ENCODE measurements at places on chromosomes 13 and 19. TPM values are rescaled to one million over a fixed set of nuclear protein-coding genes. Genes with fewer than 3 reads are reported as not detected.

GRCh38 chr19:34220472-34221063, 33.8 kb upstream of the GARRE1 start:
- no peak overlapping the region for H3K27ac ChIP-seq
- H3K27me3 ChIP-seq, result no peaks in the 10 kb centered on the region
- peak; percentile 81 for DNase-seq
- H3K4me3 ChIP-seq, result no peak overlapping the region
- peaks cover 69% of the 10 kb centered on the region for H3K36me3 ChIP-seq
- peaks cover 59% of the 10 kb centered on the region for H3K4me1 ChIP-seq

RFPL4A gene
- total RNA-seq, result not detected

DNA sequence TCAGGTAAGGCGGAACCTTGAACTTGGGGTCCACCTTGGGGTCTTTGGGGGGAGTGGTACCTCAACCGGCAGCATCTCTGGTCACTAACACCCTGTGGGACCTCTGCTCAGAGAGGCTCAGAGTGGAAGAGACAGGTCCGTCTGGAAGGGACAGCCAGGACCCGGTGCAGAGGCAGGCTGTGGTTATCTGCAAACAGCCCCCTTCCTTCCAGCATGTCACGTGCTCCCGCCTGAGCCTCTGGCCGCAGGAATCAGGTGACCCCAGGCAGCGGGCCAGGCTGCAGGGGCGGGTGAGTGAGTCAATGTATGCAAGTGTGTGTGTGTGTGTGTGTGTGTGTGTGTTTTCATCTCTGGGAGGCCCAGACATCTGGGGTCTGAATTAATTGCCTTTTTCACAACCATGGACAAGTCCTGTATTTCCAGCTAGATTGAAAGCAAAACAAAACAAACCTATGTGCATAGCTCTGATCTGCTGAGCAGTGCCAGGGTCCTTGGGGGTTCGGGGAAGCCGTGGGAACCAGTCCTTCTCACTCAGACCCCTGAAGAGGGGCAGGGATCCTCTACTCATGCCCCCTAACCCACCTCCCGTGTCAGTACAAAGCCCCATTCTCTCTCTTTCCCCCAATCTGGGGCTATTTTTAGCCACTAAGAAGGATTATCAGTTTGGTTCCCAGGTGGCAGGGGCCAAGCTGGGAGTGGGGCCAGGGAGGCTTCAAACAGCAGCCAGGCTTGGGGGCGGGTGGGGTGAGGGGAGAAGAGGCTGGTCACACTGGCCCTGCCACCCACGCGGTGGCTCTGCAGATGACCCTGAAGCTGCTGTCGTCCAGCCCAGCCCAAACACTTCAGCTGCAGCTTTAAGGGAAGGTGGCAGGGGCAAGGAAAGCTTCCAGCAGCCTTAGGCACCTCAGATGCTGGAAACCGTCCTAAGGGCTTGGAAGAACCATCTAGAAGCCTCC, 31.4 kb downstream of the CERS4 start:
- peak overlapping the region; percentile 16 for H3K27ac ChIP-seq
- peaks cover 23% of the 10 kb centered on the region for H3K36me3 ChIP-seq
- DNase-seq, result peak; percentile 75
- H3K4me3 ChIP-seq, result no peak overlapping the region
- peaks cover 14% of the 10 kb centered on the region for H3K4me1 ChIP-seq

DNA sequence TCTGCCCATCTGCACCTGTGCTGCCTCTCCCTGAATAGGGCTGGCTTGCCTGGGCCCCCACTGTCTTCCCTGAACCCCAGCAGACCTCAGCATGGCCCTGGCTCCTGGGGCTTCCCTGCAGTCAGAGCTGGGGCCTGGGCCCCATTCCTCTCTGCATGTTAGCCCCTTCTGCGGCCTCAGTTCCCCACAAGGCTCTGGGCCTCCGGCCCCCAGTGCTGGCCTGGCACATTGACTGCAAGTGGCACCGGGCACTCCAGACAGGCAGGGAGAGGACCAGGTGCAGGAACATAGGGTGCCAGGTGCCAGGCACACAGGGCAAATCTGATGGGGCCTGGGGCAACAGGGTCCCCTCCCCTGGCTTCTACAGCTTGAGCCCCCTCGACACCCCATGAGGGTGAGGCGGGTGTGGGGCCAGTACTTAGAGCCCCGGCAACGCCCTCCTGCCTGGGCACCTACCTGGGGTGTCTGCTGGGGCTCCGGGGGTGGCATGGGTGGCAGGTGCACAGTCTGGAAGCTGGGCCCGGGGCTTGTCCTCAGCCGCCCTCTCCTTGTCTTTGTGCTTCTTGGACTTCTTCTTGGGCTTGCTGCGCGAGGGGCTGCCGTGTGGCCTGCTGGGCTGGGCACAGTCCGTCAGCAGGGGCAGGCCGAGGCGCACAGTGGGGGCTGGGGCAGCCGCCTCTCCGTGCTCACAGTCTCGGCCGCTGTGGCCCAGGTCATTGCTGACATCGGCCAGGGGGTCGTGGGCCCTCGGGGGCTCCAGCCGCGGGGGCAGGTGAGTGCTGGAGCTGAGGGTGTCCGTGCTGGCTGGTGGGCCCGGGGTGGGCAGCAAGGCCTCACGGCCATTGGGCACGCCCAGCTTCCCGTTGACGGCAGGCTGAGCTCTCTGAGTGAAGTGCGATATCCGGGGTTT, 12.3 kb upstream of the ISYNA1 start:
- peak overlapping the region; percentile 51 for H3K27ac ChIP-seq
- DNase-seq, result no peak
- no peak overlapping the region for H3K4me3 ChIP-seq
- peaks cover 18% of the 10 kb centered on the region for H3K36me3 ChIP-seq
- H3K4me1 ChIP-seq, result no peaks in the 10 kb centered on the region
- H3K27me3 ChIP-seq, result no peaks in the 10 kb centered on the region

SPACA7 gene
- not detected for total RNA-seq

KASH5 gene
- total RNA-seq, result 1.2 TPM

USHBP1 gene
- not detected for total RNA-seq

DNA sequence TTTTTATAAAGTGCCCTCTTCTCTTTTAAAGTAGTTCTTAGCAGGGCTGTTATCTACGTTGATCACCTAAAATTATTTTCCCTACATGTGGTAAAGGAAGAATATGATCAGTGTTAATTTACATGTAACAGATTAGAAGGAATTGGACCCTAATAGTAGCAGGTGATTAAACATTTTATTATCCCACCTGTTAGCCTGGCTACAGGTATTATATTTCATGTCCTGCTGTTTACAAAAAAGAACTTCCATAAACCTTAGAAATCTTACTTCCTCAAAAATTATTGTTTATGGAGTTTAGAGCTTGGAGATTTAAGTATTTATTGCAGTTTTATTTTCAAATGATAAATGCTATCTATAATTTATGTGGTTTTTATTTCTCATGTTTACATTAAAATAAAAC, 1226.7 kb downstream of the UQCRFS1 start:
- no peak overlapping the region for H3K4me3 ChIP-seq
- no peak overlapping the region for H3K27ac ChIP-seq
- no peaks in the 10 kb centered on the region for H3K36me3 ChIP-seq
- no peaks in the 10 kb centered on the region for H3K4me1 ChIP-seq
- no peak for DNase-seq

GRCh38 chr13:96904232-96904631, 90.0 kb downstream of the OXGR1 start:
- H3K4me3 ChIP-seq, result no peak overlapping the region
- DNase-seq, result no peak
- H3K4me1 ChIP-seq, result no peaks in the 10 kb centered on the region

UBE2L5 gene
- not detected for total RNA-seq

DNA sequence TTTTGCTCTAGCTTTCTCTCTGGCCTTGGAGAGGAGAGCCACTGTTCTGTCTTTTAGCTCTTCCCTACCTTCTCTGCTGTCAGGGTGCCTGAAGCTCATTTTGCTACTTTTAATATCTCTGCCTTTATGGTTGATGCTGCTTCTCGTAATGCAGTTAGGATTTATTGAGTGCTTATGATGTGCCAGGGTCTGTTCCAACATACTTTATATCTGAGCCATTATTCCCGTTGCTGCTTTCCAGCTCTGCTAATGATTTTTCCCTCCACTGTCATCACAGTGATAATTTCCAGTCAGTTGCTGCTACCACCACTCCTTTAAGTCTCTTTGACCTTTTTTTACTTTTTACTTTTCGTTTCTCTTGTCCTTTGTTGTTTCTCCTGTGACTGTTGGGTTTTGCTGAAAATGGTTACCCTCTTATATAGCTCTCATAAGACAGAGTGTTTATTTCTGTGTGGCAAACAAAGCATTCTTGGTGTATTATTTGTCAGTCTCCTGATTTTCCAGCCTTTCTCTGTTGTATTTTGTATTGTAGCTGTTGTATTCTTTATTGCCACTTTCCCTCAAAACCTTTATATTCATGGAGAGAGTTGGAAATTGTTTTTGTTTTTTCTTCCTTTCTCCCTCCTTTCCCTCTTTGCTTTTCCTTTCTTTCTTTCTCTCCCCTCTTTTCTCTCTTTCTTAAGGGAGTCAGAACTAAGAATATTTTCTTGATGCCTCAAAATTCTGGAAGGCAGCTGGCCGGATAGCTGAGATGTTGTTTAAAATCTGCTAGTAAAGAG, 37.4 kb downstream of the COG6 start:
- DNase-seq, result no peak
- peaks cover 13% of the 10 kb centered on the region for H3K4me1 ChIP-seq
- peaks cover 5% of the 10 kb centered on the region for H3K36me3 ChIP-seq

PNMA8A gene
- total RNA-seq, result not detected

LILRB5 gene
- total RNA-seq, result not detected

- DNase-seq, result no peak
- H3K27me3 ChIP-seq, result peaks cover 4% of the 10 kb centered on the region
- H3K4me3 ChIP-seq, result no peak overlapping the region
Measured at GRCh38 chr13:34148359-34148758, 330.4 kb downstream of the RFC3 start.

GRCh38 chr19:35407619-35408018, 36.8 kb downstream of the GPR42 start:
- H3K27me3 ChIP-seq, result peaks cover 13% of the 10 kb centered on the region
- H3K27ac ChIP-seq, result no peak overlapping the region
- H3K36me3 ChIP-seq, result no peaks in the 10 kb centered on the region
- no peak overlapping the region for H3K4me3 ChIP-seq
- peaks cover 16% of the 10 kb centered on the region for H3K4me1 ChIP-seq

DNA sequence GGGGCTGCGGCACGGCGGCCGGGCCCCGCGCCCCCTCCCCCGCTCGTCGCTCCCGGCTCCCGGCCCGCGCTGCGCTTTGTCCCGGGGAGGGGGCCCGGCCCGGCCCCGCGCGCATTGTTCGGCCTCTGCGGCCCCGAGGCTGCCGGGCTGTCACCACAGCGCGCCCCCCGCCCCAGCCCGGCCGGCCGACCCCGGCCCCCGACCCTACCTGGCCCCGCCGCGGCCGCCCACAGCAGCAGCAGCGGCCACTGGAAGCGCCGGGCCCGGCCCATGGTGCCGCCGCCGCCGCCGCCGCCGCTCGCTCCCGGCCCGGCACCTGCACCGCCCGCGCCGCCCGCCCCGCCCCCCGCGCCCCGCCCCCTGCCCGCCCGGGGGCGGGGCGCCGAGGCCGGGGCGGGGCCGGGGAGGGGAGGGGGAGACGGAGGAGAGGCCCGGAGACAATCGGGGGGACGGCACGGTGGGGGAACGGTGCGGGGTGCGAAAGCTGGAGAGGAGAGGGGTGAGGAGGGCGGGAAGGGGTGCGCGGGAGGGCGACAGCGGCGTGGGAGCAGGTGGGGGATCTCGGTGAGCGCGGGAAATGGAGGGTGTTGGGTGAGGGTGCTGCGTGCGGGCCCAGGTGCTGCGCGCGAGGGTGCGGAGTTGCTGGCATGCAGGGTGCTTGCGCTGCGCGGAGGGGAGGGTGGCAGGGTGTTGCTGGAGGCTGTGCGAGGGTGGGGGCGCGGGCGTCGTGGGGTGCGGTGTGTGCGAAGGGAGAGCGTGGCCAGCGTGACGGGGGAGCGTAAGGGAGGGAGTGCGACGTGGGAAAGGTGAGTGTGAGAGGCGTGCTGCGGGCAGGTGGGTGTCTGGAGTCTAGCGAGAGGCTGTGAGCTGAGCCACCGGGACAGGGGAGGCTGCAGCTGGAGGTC, at the start of gene CADM4:
CADM4 (minus strand) TSS at position 332 of the 905 bp plus-strand sequence; CDS start at position 272, 60 bp downstream.
- peaks cover 14% of the 10 kb centered on the region for H3K4me1 ChIP-seq
- H3K4me3 ChIP-seq, result peak within 1 kb of the TSS; percentile 65
- peak; percentile 65 for DNase-seq
- peaks cover 26% of the 10 kb centered on the region for H3K27me3 ChIP-seq

PABPC3 gene
- total RNA-seq, result 0.74 TPM

GRCh38 chr19:18657590-18658365, 20.9 kb downstream of the KLHL26 start:
- no peaks in the 10 kb centered on the region for H3K36me3 ChIP-seq
- no peak for DNase-seq
- H3K27ac ChIP-seq, result no peak overlapping the region
- no peak overlapping the region for H3K4me3 ChIP-seq
- H3K27me3 ChIP-seq, result no peaks in the 10 kb centered on the region

- H3K36me3 ChIP-seq, result no peaks in the 10 kb centered on the region
- no peak overlapping the region for H3K4me3 ChIP-seq
- no peak overlapping the region for H3K27ac ChIP-seq
- DNase-seq, result no peak
- peaks cover 8% of the 10 kb centered on the region for H3K27me3 ChIP-seq
- no peaks in the 10 kb centered on the region for H3K4me1 ChIP-seq
Measured at GRCh38 chr19:29881386-29881785, 60.7 kb upstream of the URI1 start.

GRCh38 chr19:19418555-19419260, 13.2 kb downstream of the GATAD2A start:
- peaks cover 72% of the 10 kb centered on the region for H3K4me1 ChIP-seq
- H3K27ac ChIP-seq, result peak overlapping the region; percentile 64
- H3K4me3 ChIP-seq, result peak overlapping the region; percentile 17
- peaks cover 22% of the 10 kb centered on the region for H3K36me3 ChIP-seq
- no peaks in the 10 kb centered on the region for H3K27me3 ChIP-seq
- peak; percentile 19 for DNase-seq

- H3K4me3 ChIP-seq, result no peak overlapping the region
- no peak overlapping the region for H3K27ac ChIP-seq
- peaks cover 49% of the 10 kb centered on the region for H3K36me3 ChIP-seq
- no peak for DNase-seq
Measured at GRCh38 chr19:16877581-16877980, 11.2 kb upstream of the F2RL3 start.

DNA sequence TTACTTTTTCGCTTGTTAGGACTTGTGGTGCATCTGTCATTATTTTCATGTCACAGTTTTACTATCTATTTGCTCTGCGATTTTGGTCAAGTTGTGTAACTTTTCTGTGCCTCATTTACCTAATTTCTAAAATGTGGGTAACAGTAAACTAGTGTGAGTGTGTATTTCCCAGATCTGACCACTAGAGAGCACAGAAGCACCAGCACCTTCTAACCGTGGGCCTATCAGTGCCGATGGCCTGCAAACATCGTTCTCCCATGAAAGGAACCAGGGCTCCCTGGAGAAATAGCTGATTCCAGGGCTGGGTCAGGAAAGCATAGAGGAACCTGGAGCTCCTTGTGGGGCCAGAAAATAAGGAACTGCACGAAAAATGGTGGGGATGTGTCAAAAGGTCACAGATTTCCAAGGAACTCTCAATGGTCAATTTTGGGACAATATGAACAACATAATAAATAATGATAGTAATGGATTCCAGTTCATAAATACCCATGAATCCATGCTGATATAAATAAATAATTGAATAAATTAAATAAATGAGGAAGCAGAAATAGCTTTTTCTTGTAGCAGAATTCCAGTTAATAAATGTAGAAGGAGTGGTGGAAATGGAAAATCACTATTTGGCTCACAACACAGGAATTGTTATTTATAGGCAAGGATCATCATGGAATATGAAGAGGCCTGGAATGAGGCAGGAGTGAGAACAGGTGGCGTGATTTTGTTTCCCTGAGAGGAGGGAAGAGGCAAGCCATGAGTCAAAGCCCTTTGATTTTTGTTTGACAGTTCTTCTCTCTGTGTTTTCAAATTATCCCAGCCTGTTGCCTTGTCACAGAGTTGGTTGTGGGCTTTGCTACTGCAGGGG, 31.1 kb downstream of the CEACAM8 start:
- H3K4me1 ChIP-seq, result peaks cover 2% of the 10 kb centered on the region
- H3K36me3 ChIP-seq, result no peaks in the 10 kb centered on the region
- H3K4me3 ChIP-seq, result no peak overlapping the region
- H3K27ac ChIP-seq, result no peak overlapping the region
- peaks cover 10% of the 10 kb centered on the region for H3K27me3 ChIP-seq

Data from activated CD4-positive, alpha-beta T cell treated with anti-CD3 and anti-CD28 coated beads for 36 hours (primary cell).